ENCODE measurements at places on chromosomes 11 and 22.

- no peak for DNase-seq
Observed at GRCh38 chr11:78583889-78584288, 9.2 kb upstream of the NARS2 start.

- DNase-seq = peak; percentile 43
Observed at GRCh38 chr11:33970984-33971466, 79.1 kb upstream of the LMO2 start.

DNA sequence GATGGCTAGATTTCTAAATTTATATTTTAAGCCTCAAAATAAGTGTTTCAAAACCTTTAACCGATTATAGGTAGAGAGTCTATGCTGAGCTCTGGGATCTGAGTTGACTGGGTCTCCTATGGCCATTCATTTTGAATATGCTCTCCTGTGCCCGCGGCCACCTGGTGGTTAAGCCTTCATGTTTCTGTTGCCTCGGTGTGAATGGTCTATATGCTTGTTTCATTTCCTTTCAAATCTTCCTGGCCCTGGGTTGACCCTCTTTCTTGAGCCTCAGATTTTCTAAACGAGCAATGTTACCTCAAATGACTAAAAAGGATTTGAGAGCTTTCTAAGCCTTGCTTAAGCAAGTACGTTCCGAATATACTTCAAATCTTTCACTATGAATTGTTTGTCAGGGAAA is 789.4 kb upstream of the KIRREL3 start:
- DNase-seq = peak; percentile 22

DNA sequence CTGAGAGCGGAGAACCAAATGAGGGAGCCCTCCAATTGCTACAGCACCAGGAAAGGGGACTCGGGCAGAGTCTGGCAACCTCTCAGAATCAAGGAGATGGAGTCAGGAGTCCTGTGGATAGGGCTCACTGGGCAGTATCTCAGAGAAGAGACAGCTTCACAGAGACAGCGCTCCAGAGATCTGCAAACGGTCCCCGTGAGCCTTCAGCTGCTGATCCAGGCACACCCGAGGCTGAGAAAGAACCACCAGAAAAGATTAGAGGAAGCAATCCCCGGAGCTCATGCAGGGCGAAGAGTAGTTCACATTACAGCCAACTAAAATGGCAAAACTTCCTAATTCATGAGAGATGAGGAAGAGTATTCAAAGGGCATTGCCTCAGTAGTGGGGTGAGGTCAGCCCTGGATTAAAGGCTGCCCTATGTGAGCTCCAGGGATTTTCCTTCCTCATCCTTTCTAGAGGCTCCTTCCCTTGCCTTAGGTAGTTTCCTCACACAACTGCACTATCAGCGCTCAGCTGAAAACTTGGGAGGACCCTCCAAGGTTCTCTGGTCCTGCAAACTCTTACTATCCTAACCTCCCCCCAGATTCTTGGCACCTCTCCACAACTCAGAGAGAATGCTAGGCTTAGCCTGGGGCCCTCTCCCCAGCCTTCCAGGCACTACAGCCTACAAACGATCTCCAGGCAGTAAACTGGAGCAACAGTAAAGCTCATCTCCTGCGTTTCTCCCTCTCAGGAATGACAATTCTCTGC is 23.7 kb downstream of the SCN4B start:
- DNase-seq = no peak

DNA sequence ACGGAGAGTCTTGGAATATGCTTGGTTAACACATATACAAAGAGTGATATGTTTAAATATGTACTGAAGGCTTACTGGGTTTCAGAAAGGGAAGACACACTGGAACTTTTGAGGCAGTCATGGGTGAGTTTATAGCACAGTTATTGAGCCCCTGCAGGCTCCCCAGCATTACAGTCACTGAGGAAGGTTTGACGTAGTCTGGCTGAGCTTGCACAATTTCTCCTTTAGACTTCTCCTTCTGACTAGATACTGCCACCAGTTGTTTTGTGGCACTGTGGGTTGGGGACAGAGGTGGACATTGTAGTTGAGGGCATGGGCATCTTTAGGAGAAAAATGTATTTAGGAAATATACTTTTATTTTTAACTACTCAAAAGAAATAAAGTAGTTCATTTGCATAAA is 285.4 kb downstream of the C11orf87 start:
- no peak for DNase-seq

- no peak for DNase-seq
Observed at GRCh38 chr11:81496601-81497000, 1237.1 kb downstream of the FAM181B start.

DNA sequence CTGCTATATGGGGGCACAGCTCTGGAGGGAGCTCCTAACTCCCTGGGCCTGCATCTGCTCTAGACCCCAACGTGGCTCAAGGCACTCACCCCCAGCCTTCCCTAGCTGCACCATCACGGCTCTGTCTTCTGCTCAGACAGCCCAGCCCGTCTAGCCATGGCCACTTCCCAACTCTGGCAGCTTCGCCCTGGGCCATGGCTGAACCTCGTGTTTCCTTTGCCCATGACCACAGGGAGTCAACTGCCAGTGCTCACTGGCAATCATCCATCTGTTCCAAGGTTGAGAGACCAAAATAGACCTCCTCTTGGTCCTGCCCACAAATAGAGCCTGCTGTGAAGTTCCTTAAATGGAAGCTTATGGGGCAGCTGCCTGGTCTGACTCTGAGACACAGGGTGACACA is 5.4 kb downstream of the LMO1 start:
- DNase-seq = no peak

GRCh38 chr22:50674606-50675552 is 2.3 kb downstream of the SHANK3 start:
- peak; percentile 50 for DNase-seq

DNA sequence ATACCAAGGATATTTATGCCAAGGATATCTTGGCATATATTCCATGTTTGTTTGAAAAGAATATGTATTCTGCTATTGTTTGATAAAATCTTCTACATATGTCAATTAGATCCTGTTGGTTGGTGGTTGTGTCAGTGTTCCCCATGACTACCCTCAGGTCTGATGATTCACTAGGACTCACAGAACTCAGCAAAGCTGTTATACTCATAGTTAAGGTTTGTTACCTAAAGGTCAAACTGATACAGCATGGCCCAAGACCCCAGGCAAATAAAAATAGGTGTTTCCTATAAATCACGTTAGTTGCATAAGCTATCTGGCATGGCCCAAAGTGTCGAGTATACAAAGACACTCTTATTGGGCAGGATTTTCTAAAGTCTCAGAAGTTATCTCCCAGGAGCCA is 30.2 kb upstream of the B3GNT6 start:
- no peak for DNase-seq

DNA sequence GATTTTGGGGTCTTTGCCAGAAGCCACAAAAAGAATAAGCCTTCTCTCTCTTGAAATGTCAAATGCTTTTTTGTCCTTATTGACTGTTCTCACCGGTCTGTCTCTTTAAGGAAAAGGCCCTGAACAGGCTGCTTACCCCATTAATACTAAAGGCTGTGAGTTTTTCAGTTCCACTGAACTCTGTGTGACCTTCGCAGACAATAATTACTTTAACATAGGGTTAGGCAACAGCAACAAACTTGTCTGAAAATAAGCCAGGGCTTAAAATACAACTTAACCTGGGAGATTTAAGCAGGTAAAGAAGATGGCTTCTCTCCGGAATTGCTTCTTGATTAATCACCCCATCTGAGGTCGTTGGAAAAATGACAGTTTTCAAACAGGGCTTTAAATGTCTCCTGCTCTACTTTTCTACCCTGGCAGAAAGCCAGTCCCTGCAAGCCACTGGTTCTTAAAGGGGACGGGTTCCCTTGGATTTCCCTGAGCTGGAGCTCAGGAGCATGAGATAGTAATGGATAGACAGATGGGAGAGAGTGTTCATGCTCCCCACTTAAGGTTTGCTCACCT is 69.4 kb downstream of the ARL14EP start:
- DNase-seq = no peak

GRCh38 chr11:11391796-11392463 is 38.9 kb upstream of the CSNK2A3 start:
- no peak for DNase-seq

DNA sequence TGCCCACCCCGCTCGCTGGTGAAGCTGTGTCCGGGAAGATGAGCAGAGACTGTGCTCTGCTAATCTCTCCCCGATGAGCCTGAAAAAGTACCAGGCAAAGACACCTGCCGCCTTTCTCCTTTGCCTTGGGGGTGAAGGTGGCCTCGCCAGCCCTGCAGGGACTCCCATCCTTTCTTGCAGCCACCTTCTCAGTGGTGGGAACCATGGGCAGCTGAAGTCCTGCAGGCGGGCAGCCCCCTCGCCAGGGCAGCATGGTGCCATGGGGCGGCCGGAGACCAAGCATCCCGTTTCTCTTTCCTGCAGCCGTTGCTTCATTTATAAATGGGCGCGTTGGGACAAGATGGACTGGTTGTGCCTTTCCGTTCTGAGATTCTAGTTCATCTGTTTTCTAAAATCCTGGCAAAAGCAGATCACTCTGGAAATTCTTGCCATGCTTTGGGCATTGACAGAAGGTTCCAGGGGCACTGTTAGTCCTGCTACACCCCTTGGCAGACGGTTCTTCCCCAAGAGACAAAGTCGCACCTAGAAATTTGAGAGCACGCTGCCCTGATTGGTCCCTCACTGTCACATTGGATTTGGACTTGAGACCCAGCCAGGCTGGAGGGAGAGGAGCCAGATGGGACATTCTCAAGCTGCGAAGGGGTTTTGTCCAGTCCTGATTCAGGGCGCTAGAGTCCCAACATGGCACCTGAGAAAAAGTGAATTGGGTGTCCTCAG is 7.5 kb downstream of the CTTN start:
- DNase-seq = no peak

GRCh38 chr11:2714871-2715270 is 15.1 kb upstream of the KCNQ1OT1 start:
- no peak for DNase-seq

GRCh38 chr11:64742889-64743590 is 902 bp downstream of the RASGRP2 start:
- peak; percentile 40 for DNase-seq

DNA sequence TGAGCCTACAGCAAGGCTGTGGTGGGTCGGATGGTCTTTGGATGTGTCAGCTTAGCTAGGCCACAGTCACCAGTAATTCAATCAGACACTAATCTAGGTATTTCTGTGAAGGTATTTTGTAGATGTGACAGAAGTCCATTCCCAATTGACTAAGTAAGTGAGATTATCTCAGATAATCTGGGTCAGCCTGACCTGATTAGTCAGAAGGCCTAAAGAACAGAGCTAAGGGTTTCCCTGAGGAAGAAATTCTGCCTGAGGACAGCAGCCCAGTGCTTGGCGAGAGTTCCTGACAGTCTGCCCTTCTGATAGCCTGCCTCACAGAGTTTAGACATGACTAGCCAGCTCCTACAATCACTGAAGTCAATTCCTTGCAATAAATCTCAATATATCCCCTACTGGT is 28.7 kb downstream of the GUCD1 start:
- DNase-seq = no peak

- DNase-seq = no peak
Observed at GRCh38 chr11:35009191-35009943, 92.9 kb downstream of the PDHX start.

- no peak for DNase-seq
Observed at GRCh38 chr11:3613998-3614741, 27.6 kb downstream of the ART5 start.

DNA sequence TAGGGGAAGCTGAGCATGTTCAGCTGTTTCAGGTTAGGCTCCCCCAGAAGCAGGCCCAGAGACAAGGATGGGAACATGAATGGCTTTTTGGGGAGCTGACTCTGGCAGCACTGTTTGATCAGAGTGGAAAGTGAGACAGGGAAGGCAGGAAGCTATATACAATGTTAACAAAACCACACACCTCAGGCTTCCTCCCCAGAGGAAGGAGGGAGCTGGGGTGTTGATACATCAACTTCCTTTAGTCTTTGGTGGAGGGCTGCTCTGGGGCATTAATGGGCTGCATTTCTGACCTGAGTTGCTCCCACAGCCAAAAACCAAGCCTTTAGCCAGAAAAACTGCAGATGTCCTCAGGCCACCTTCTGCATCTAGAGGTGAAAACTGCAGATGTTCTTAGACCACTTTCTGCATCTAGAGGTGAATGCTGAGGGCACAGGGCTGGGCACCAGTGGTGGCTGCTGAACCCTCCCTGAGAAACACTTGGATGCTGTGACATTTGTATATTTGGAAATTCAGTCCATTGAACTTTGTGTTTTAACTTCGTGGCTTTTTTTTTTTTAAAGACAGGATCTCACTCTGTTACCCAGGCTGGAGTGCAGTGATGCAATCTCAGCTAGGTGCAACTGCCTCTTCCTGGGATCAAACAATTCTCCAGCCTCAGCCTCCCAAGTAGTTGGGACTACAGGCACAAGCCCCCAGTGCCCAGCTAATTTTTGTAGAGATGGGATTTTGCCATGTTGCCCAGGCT is 49.9 kb downstream of the KIAA1671 start:
- DNase-seq = no peak

GRCh38 chr11:119480380-119481020 is 57.5 kb upstream of the THY1 start:
- peak; percentile 7 for DNase-seq

DNA sequence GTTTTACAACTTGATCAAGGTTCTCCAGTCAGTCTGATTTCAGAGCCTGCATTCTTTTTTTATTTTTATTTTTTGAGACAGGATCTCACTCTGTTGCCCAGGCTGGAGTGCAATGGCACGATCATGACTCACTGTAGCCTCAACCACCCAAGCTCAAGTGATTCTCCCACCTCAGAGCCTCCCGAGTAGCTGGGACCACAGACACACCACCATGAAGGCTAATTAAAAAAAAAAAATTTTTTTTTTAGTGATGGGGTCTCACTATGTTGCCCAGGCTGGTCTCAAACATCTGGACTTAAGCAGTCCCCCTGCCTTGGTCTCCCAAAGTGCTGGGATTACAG is 117.2 kb upstream of the NAV2 start:
- no peak for DNase-seq

DNA sequence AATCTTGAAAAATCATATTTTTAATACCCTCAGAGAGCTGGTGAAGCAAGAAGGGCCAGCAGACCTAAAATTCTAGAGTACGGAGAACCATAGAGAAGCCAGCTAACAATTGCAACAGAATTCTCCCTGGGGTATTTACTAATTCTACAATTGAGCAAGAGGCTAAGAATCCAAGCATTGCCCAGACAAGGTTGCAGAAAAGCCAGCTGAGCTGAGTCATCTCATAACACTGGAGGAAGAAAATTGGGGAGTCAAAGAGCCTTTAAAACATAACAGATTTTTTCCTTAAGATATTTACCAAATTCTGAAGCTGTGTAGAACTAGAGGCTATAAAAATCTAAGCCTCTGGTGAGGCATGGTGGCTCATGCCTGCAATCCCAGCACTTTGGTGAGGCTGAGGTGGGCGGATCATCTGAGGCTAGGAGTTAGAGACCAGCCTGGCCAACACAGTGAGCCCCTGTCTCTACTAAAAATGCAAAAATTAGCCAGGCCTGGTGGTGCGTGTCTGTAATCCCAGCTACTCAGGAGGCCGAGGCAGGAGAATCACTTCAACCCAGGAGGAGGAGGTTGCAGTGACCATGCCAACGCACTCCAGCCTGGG is 13.6 kb upstream of the TMEM216 start:
- DNase-seq = no peak

- no peak for DNase-seq
Observed at GRCh38 chr22:45832180-45832579, 144.8 kb downstream of the WNT7B start.

DNA sequence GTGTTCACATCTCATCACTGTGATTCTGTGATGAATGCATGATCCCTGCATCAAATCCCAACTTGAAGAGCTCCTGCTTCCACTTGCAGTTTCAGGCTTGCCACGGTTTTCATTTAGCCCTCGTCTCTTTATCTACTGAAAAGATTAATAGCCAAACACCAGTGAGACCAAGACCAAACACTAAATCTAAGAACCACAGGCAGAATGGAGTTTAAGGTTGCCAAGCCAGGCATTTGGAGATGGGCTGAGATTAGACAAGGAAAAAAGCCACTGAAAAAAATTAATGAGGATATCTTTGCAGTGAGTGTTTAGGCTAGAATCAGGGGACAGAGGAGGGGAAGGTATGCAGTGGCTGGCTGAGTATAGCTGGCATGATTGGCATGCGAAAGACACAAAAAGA is 227.2 kb upstream of the BLID start:
- DNase-seq = no peak

All from BE2C (cell line).